ENCODE measurements at places on chromosomes 3 and 15.

DNA sequence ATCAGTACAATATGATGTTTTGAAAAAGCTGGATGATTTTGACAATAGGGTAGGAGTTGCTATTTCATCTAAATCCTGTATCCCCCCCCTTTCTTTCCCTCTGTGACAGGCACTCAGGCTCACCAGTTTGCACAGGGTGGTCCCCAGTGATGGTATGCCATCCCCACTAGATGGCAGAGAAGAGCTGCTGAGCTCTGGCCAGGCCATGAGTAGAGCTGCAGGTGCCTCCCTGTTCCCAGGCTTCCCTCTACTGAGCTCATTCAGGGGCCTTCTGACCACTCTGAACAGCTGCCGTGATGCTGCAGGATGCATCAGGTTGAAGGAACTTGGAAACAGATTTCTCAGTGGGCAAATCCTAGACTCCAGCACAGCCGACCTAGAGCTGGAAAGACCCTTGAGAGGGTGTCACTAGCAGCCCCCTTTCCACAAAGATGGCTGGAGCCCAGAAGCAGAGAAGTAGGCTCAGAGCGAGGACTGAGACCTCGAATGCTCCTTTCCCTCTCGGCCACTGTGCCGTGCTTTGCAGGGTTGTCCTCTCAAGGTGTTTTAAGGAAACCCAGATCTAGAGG, 45.1 kb downstream of the EFCAB12 start:
- peak; percentile 49 for DNase-seq

DNA sequence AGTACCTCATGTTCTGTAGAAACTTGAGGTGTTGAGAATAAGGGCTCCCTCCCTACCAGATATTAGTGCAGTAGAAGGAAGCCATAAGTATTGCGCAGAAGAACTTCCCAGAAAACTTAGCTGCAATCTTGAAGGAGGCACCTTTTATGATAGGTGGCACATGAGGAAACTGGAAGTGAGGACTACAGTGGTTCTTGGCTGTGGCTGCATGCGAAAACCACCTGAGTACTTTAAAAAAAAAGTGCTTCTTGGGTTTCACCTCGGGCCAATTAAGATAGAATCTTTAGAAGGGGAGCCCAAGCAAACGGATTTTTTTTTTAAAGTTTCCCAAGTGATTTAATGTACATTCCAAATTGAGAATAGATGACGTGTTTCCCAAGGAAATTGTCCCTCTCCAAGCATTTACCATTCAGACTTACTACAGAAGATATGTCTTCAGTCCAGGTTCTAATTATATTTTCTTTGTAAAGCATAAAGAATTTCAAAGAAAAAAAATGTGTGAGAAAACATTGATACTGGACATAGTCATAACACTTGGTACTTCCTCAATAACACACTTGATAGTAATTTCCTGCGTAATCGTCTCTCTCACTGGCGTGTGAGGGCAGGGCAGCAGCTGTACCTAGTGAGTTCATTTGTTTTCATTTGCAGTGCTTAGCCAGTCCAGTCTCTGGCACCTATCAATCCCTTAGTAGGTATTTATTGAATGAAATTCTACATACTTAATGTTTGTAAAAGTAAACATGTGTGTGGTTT, 12.3 kb upstream of the NR1I2 start:
- no peak for DNase-seq

GRCh38 chr15:32688151-32688639, 29.6 kb upstream of the GREM1 start:
- no peak for DNase-seq

- no peak for DNase-seq
Observed at GRCh38 chr15:99682455-99682854, 50.8 kb downstream of the LYSMD4 start.

DNA sequence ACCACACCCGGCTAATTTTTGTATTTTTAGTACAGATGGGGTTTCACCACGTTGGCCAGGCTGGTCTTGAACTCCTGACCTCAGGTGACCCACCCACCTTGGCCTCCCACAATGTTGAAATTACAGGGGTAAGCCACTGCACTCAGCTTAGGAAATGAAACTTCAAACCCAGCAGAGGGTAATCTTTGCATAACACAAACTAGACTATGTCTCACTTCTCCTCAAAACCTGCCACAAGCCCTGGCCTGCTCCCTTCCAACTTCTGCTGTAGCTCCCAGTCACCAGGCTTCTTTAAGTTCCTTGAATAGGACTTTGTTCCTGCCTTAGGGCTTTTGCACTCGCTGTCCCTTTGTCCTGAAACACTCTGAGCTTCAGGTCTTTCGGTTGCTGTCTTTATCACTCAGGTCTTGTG, 39.2 kb upstream of the SEMA4B start:
- no peak for DNase-seq

DNA sequence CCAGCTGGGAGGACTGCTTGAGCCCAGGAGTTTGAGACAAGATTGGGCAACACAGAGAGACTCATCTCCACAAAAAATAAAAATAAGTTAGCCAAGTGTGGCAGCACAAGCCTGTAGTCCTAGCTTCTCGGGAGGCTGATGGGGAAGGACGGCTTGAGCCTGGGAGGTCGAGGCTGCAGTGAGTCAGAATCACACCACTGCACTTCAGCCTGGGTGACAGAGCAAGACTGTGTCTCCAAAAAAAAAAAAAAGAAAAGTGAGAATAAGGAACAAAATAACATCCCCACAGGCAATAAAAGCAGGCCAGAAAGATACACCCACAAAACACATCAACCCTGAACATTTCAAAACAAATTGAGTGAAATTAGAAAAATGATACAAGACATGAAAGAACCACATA, 48.7 kb upstream of the OCA2 start:
- DNase-seq: no peak

DNA sequence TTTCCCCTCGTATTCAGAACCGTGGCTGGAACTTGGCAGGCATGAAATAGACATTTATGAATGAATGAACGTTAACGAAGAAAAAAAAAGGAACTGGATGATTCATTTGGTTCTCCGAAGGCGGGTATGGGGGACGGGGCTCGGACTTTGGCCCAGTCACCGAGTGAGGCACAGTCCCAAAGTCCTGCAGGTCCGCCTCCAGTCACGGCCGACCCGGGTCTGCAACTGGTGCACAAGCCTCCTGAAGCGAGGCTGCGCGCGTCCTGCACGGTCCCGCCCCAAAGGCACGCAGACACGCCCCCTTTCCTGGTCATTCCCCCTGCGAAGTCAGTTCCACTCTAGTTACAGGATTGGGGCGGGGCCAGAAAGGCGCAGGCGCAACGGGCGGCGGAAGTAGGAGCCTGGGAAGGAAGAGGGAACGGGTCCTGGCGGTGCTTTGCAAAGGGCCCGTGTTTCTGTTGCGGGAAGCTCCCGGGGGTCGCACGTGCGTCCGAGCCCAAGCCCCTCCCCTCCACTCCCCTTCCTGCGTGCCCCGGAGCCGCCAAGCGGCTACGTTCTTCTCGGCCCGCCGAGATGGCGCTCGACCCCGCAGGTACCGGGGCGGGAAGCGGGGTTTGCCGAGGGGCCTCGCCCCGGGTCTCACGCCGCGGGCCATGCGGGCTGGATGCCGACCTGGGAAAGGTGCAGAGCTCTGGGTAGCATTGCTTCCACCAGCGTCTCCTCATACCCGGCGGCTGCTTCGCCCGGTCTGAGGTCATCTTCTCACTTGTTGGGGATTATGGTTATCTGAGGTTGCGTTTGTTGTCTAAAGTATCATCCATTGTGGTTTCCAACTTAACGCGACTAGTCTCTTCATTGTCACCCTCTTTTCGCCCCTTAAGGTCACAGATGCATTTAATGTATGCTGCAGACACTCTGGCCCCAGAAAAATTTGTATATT, at the start of gene CMC1:
Gene CMC1, plus strand, starts transcription at position 399 of the 940 bp plus-strand sequence. Its CDS starts 175 bp downstream, at position 574.
- DNase-seq: peak; percentile 87

- no peak for DNase-seq
Observed at GRCh38 chr15:55496716-55497115, 11.3 kb downstream of the DNAAF4 start.

GRCh38 chr3:191363221-191363620, 32.9 kb upstream of the UTS2B start:
- no peak for DNase-seq

GRCh38 chr3:169105561-169105960, 558.0 kb downstream of the MECOM start:
- DNase-seq: no peak

DNA sequence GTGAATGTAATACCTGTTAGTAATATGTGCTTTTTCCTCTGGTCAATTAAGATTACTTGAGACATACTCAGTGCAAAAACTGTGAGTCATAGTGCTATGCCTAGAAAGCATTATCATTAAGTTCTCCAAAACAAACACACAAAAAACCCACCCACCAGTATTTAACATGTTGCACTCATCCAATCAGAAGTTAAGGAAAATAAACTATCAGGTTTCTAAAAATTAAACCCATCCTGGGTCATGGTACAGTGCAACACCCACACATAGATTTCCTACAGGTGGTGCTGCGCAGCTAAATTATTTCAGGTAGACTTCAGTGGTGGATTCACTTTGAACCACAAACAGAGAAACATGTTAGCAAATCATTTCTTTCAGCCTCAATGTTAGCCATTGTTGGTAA, 264.4 kb upstream of the VEPH1 start:
- no peak for DNase-seq

GRCh38 chr3:106403371-106404145, 534.7 kb upstream of the CBLB start:
- no peak for DNase-seq

DNA sequence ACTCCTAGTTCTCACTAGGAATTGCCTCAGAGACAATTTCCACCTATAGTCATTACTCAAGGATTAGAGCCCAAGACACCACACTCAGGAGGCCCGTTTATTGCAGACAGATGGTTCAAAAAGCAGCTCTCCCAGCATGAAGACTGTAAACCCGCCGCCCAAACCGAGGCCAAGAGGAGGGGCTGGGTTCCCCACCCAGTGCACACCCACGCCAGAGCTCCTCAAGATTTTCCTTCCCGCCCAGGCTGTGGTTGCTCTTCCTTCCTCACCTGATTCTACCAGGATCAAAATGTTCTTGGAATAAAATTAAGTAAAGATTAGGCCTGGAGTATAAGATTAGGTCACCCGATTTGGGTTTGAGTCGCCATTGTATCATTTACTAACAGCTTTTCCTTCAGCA, 364.4 kb downstream of the MECOM start:
- no peak for DNase-seq

DNA sequence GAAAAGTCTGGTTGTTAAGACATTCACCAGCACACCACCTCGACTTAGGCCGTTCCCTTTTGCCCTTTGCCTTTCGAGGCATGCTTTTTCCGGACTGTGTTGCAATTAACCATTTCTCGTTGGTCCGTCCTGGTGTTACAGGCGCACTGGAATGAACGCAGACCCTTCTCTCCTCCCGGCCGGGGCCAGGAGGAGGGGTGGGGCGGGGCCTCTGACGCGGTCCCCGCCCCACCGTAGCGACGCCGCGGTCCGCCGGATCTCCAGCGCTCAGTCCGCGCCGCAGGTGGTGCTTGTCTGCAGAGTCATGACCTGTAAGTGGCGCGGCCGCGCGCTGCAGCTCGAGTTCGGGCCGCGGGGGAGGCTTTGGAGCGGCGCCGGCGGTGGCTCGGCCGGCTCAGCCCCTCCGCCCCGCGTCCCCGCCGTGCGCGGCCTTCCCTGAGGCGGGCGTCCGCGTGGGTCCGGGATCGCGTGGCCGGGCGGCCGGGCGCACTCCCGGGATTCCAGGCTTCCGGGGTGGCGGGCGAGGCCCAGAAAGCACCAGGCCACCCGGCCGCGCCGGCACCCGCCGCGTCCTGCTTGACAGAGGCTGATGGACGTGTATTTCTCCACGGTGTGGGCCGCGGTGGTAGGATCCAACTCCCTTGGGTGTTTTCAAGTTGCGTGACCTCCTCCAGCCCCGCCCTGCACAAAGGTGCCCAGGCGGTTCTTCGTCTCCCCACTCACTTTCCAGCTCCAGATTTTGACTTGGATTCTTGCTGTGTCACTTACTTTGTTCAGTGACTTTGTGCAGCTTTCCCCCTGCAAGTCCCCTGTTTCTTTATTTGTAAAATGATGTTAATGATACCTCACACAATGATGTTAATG, at the start of gene NIT2:
Gene NIT2, plus strand, starts transcription at position 270 of the 864 bp plus-strand sequence. Its CDS starts 35 bp downstream, at position 305.
- peak; percentile 73 for DNase-seq

DNA sequence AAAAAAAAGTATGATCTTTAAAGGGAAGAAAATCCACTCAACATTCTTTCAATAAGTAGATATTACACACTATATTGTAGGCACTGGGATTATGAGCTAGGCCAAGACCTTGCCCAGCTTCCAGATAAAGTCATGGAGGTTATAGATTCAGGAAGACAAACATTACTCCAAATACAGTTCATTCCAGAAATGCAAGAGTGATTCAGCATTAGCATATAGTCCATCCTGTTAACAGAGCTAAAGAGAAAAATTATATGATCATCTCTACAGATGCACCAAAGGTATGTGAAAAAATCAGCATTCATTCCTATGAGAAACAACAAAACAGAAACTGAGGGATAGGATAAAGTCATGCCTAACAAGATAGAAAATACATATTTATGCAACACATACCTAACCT, 42.1 kb upstream of the NSMCE3 start:
- DNase-seq: no peak

- no peak for DNase-seq
Observed at GRCh38 chr3:135905058-135905724, 60.3 kb upstream of the PPP2R3A start.

DNA sequence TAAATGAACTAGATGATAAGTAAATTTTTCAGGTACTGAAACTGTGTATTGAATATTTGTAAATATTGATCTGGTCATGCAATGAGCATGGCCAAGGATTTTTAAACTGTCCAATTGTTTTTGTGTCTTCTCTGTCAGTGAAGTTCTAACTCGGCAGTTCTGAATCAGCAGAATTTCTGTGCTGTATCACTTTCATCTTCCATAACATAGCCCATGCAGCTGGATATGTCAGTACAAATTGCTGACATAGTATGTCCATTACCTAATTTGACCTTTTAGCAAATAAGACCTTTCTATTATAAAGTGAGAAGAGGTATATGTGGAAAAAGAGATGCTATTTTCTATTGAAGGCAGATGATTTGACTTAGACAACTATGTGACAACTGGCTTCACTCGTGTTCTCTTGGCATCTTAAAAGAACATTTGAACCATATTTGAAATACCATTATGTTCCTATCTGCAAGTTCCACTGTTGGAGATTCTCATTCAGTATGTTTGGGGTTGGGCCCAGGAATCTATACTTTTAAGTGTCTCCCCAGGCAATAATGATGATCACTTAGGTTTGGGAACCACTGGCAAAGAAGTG, 90.4 kb downstream of the CMSS1 start:
- no peak for DNase-seq

DNA sequence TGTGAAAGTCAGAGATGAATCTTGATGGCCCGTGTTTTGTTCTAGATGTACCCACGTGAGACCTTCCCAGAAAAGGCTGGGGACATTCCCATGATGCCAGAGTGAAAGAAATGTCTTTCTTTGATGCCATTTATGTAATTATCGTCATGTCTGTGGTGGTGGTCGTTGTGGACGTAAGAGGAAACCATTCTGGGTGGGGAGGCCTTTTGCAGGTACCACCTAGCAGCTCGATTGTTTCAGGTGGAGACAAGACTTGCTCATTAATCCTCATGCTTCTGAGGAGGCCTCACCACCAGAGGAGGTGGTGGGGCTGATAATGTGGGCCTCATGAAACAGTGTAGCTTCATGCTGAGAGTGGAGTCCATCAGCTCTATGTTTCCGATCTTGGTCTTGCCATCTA, 58.1 kb upstream of the USP3 start:
- no peak for DNase-seq
